NCI-H446 (cell line): ENCODE measurements at places on chromosomes 3 and 15.

DNA sequence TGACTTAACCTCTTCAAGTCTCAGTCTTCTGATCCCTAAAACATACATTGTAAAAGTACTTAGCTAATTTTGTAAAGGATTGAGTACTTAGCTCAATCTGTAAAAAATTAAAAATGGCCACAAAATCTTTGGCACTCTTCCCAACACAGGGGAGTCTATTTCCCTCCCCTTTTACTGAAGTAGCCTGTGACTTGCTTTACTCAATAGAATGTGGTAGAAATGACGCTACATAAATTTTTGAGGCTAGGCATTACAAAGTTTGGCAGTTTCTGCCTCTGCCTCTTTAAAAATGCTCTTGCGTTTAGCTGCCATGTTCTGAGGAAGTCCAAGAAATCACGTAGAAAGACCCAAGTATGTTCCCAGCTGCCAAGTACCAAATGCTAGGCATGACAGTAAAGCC, 80.2 kb downstream of the CBLB start:
- DNase-seq, result no peak

- peak; percentile 18 for DNase-seq
Observed at GRCh38 chr3:194046995-194047645, 88.8 kb upstream of the HES1 start.

- DNase-seq, result no peak
Observed at GRCh38 chr3:118146658-118147375, 887.8 kb downstream of the IGSF11 start.

GRCh38 chr3:98014268-98014585, 20.9 kb downstream of the GABRR3 start:
- DNase-seq, result no peak

DNA sequence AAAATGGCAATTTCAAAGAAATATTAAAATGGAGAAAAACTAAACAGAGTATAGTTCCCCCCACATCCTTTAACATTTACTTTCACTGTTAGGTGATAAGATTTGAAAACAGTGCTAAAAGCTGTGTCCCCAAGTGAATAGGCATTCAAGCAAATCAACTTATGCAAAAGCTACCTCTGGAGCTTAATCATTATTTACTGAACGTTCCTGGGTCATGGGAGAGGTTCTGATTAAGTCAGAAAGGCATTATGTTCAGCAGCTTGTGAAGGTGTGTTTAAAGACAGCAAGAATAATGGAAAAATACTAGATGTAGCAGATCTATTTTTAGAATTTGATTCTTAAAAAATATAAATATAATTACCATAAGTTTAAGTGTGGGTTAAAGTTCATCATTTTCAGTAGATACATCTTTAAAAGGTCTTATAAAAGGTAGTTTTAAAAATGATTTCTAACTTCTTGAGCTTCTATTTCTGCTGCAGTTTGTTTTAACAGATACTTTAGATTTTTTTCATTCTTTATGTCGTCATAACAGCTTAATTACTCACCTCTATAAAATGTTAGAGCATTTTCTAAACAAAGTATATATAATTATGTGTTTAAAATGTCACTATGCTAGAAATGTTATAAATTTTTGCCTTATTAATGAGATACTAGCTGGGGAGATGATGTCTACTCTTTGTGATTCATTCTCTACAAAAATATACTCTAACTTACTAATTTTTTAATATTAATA, 127.9 kb downstream of the MITF start:
- DNase-seq, result no peak

DNA sequence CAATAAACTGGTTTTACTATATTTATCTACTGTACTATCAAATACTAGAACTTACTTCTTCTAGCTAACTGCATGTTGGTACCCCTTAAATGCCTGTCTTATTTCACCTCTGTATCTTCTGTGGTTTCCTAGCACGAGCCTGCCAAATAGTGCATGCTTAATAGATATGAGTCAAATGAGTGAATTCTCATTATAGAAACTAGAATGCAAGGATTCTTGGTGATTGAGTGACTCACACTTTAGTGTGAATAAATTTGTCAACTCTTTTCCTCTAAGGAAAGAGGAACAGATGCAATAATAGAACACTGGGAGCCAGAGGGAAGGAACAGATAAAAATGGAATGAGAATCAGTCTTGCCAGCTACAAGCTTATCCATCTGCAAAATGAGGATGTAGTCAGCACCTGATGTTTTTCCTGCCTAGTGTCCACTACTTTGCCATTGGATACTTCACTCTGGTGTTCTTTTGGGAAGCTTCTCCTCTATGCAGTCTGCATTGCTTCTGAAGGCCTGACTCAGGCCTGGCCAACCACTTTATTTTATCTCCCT, 189.1 kb upstream of the CADPS start:
- no peak for DNase-seq

GRCh38 chr3:181578743-181579142, 133.0 kb upstream of the SOX2 start:
- DNase-seq, result no peak

- DNase-seq, result no peak
Observed at GRCh38 chr3:101548527-101549105, 13.1 kb upstream of the TRMT10C start.

DNA sequence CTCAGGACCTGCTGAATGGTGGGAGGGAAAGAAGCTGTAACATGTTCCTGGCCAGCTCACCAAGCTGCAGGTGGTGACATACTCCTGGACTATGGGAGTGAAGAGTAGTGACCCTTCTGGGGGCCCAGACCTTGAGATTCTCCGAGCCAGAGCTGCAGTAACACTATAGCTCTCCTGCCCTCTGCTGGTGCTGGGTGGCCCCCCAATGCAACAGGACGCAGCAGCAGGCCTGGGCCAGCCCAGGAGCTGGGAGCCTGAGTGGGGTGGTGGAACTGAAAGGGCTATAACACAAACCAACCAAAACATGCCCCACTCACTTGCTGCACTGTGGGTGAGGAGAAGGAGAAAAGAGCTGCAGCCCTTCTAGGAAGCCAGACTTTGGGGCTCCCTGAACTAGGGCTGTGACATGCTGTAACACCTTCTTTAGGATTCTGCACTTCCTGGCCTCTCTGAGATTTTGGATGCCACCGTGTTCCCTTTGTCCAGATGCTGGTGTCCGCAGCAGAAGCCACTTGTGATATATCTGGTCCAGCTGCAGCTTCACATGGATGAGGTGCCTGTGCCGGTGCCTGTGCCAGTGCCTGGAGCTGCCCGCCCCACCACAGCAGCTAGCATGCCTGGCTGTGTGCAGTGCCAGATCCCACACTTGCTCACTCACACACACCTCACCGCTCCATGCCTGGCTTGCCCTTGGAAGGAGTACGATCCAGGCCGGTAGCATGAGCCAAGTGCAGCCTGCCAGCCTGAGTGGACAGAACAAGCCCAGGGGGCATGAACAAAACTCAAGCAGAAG, 636.8 kb upstream of the KCNMB2 start:
- DNase-seq, result no peak

- DNase-seq, result no peak
Observed at GRCh38 chr15:60721707-60722106, 242.8 kb upstream of the ICE2 start.

GRCh38 chr3:189792046-189792929, 161.1 kb downstream of the TP63 start:
- no peak for DNase-seq

DNA sequence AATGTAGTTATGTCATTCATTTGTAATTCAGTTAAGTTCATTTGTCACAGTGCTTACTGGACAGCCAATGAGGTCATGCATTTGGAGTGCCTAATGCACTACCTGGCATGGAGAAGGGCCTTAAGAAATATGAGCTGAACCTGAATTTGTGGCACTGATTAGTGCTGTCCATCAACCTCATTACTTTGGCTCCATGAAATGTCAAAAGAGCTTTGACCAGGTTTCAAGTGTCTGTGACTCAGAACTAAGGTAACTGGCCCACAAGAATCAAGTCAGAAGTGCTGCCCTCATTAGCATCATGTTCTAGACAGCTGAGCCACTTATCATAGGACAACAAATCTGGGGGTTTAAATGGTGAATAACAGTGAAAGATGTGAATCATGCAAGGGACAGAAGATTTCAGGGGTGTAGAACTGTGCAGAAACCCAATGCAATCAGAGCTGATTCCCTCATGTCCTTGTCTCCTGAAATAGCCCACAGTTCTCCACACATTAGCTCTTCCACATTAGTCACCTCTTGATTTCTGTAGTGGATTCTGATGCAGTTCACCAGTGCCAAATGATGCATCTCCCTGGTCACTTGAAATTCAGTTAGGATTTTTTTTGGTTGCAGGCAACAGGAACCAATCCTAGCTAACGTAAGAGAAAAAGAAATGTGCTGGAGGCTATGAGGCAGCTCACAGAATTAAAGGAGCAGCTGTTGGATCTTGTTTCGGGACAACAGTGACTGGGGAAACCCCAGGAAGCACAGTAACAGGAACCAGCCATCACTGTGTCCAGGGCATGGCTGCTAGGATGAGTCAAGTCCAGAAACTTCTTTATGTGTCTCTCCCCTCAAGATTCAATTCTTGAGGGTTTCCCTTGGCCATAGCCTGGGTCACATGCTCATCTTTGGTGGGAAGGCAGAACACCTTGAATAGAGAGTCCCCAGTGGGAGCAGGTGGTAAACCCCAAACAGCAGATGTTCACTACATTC, 38.7 kb downstream of the CHST2 start:
- no peak for DNase-seq

DNA sequence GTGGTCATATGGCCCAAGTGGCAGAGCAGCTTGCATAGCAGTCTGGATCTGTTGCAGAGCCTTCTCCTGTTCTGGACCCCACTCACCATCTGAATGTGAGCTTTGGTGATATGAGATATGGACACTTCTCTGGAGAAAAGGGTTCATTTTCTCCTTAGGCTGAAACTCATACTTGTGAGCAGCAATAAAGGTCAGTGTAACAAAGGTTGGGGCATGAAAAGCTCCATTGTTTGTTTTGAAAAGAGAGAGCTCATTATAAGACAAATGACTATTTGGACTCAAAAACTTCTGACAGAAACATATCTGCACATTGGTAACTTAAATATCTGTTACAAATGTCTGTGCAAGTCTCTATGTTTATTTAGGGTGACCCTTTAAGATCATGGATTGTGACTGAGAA, 517.3 kb downstream of the MFSD1 start:
- no peak for DNase-seq
